Right lung (tissue), 10 donors: ENCODE measurements at places on chromosomes 12 and 14. TPM values are rescaled to one million over a fixed set of nuclear protein-coding genes. Genes with fewer than 3 reads are reported as not detected.
A peak's percentile ranks its signal among the peaks of the same experiment; 100 is the strongest.

MAP1LC3B2 gene
- 6.5 TPM for polyA plus RNA-seq

CACNA1C gene
- 10.1 TPM for polyA plus RNA-seq

SLC39A5 gene
- 2.6 TPM for polyA plus RNA-seq

- no peak for DNase-seq
These were observed 3.0 kb downstream of the KICS2 start for GRCh38 chr12:64219145-64219544.

DNA sequence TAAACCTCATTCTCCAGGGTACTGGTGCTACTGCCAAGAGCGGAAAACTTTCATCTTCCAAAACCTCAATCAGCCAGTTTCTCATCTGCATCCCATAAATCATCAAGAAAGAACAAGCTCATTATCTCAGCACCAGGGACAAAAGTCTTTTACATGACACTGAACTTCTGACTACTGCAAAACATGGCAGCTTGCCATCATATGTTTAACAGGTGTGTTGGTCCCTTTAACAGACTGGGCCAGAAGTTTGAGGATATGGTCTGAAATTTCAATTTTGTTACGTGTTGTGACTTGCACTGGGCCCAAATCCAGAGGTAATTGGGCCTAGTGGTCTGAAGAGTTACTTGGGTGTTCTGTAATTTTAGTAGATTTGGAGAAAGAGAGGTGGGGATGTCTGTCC, 305.4 kb upstream of the SEL1L start:
- DNase-seq, result no peak

- peak; percentile 16 for DNase-seq
These were observed at the start of gene DNAH10 for GRCh38 chr12:123761841-123762714. DNAH10 (plus strand) TSS chr12:123762301; CDS start chr12:123762337, 36 bp downstream.

MYH7 gene
- 22.5 TPM for polyA plus RNA-seq

TAS2R9 gene
- not detected for polyA plus RNA-seq

PPP4R4 gene
- 0.54 TPM for polyA plus RNA-seq

CISTR gene
- not detected for polyA plus RNA-seq

- DNase-seq, result no peak
These were observed 54.5 kb downstream of the CRACR2A start for GRCh38 chr12:3698218-3698974.

LRP6 gene
- polyA plus RNA-seq, result 63.4 TPM

UBE2N gene
- polyA plus RNA-seq, result 143 TPM

- DNase-seq, result no peak
These were observed 53.8 kb downstream of the VCPKMT start for GRCh38 chr14:50062438-50063085.

DNA sequence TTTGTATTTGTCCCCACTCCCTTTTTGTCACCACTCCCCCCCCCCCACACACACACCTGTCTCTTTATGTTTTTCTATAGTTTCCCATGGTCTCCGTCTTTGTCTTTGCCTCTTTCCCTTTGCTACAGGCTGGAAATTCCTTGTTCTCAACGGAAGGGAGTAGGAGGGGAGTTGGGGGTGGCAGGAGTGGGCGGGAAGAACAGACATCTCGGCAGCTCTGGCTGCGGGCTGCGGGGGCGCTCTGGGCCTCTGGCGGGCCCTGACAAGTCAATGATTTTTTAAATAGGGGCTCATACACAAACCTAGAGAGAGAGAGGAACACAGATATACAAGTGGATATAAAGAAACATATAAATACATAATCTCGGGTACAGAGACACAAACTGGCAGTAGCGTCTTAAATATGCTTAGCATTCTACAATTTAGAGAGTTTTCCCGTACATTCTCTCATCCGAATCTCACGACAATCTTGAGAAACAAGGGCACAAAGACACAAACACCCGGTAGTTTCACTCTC, 2.4 kb upstream of the NAB2 start:
- DNase-seq, result peak; percentile 78

DNA sequence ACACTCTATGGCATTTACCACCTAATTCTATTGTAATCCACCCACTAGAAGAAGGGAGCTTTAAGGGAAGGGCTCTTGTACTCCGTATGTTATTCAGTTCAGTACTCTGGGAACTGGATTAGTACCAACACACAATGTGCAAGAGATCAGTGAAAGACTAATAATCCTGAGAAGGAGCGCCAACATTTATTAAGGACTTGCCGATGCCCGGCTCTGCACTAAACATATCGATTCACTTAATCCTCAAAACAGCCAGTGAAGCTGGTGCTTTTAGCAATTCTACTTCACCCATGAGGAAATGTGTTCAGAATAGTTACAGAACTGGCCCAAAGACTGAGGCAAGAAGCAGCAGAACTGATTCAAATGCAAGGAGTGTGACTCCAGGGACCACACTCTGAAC, 80.9 kb downstream of the RPS6KA5 start:
- DNase-seq, result no peak

DNA sequence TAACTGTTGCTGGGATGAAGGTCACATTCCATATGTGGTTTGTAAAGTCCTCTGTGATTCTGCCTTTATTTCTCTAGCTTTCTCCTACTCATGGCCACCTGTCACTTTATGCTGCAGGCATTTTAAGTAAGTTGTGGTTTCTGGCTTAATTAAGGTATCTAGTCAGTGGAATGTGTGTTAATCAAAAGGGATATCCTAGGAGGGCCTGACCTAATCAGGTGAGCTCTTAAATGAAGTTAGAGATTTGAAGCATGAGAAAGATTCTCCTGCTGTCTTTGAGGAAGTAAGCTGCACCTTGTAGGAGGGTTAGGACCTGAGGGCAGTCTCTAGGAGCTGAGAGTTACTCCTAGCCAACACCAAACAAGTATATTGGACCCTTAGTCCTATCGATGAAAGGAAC, 90.3 kb downstream of the ETNK1 start:
- no peak for DNase-seq

DNA sequence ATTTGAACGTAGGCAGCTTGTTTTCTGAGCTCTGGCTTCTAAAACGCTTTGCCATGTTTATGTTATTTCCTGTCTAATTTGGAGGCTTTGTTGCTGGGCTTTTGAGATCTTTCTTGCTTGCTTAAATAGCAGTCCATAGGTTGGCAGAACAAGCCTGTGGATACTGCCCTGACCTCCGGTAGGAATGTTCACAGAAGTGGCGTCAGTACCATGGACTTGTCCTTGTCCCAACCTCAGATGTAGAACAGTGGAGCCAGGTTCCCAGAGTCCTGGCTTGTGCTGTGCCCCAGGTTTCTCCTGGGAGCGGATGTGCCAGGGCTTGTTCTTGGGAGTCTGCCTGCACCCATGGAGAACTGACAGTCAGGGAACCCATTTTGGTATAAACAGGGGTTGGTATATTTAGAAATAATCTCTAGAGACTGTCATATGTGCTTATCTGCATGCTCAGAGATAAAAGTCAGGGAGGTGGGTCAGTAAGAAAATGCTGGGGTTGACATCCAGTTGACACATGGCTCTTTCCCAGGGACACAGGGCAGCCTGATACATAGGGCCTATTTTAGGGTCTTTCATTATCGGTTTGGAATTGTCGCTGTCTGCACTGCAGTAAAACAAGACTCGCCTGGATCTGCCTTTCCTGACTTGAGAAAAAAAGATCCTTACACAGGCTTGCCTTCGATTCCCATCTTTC, 22.9 kb downstream of the CACNA1C start:
- peak; percentile 8 for DNase-seq

- no peak for DNase-seq
These were observed 2.1 kb downstream of the PLXNC1 start for GRCh38 chr12:94150240-94151121.

GRCh38 chr14:24172261-24172860, 481 bp downstream of the REC8 start:
- no peak for DNase-seq

- peak; percentile 78 for DNase-seq
These were observed 676 bp downstream of the SERPINA3 start for GRCh38 chr14:94612580-94613554.

KRT74 gene
- not detected for polyA plus RNA-seq

DNA sequence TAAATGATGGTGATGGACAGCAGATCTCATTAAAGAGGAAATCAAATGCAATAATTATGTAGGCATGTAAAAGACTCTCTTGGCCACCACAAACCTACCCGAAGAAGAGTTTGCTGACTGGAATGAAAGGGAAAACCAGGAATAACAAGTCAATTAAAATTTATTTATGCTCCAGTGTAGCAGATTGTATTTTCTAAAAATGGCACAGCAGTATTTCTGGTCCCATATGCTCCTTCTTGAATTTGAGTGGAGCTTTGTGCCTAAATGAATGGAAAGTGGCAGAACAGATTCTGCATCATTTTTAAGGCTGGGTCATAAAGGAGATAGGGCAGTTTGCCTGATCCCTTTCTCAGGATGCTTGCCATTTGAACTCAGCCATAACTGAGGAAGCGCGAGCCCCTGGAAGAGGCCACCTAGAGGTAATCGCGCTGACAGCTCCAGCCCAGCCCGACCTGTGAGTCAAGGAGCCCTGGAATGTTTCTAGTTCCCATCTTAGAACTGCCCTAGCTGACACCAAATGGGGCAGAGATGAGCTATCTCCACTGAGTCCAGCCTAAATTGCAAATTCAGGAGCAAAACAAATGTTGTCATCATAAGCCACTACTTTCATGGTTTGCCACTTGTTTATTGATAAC, 229.2 kb upstream of the TMTC1 start:
- DNase-seq, result no peak

- DNase-seq, result no peak
These were observed 18.9 kb upstream of the LRTM2 start for GRCh38 chr12:1801303-1801975.

TEAD4 gene
- 11.6 TPM for polyA plus RNA-seq

- no peak for DNase-seq
These were observed 225.5 kb downstream of the CCDC91 start for GRCh38 chr12:28415755-28416154.

GRCh38 chr12:48946205-48946604, 11.1 kb downstream of the ARF3 start:
- DNase-seq, result no peak

GRCh38 chr12:124520265-124520701, 47.1 kb downstream of the NCOR2 start:
- DNase-seq, result no peak

GRCh38 chr12:71152851-71153250, 4.9 kb downstream of the TSPAN8 start:
- DNase-seq, result no peak

SLC10A1 gene
- 0.20 TPM for polyA plus RNA-seq

DNA sequence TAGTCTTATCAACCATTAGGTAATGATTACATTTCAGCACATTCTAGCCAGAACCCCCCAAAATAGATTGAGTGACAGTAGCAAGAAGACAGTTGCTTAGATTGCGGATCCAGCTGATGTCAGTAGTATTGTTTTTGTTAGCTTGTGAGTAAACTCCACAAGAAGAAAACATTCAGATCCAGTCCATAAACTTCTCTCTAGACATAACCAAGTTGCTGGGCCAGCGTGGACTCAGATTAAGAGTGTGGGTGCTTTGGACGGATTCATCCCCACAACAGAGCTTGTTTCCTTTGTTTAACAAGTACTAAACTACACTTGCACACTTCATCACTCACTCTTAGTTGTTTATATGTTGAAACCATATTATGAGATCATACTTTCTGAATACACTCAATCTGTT, 293.4 kb downstream of the NPAS3 start:
- DNase-seq, result peak; percentile 76

GRCh38 chr14:101473045-101473729, 88.1 kb upstream of the DIO3 start:
- DNase-seq, result no peak

- DNase-seq, result no peak
These were observed 11.9 kb downstream of the TTC9 start for GRCh38 chr14:70653662-70654061.

SYNDIG1L gene
- 0.56 TPM for polyA plus RNA-seq

GRCh38 chr12:50234347-50234746, 49.0 kb downstream of the LIMA1 start:
- DNase-seq, result no peak

PZP gene
- 2.9 TPM for polyA plus RNA-seq

GRCh38 chr12:88855301-88855700, 275.0 kb upstream of the KITLG start:
- DNase-seq, result no peak

GPD1 gene
- polyA plus RNA-seq, result 0.44 TPM

GRCh38 chr14:81400202-81400678, at the start of gene STON2:
STON2 (minus strand) TSS chr14:81400324; CDS start chr14:81398382, 1,942 bp downstream.
- DNase-seq, result no peak

CLEC4C gene
- 0.18 TPM for polyA plus RNA-seq

- no peak for DNase-seq
These were observed 127.2 kb upstream of the GSC start for GRCh38 chr14:94897082-94897481.

DNA sequence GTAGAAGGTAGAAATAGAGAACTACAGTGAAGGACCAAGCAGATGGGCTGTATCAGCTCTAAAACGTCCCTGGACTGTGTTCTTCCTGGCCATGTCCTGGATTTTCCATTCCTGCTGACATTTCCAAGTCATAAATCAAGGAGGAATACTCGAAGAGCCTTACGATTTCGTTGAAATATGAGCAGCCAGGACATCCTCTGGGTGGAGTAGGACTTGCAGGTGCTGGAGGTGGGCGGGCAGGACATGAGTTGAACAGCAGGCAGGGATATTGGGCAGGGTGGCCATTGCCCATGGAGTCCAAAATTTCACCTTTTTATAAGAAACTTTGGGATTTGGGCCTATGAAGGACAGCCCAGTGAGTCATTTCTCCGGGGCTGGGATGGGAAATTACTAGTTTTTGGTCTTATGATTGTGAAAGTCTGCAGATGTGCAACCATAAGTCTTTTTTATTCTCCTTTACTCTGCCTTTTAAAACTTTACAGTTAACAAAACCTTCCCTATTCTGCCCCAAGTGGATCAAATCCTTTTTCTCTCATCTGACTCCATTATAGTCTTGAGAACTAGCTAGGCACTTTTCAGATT, 88.8 kb downstream of the TMX1 start:
- DNase-seq, result no peak

DNA sequence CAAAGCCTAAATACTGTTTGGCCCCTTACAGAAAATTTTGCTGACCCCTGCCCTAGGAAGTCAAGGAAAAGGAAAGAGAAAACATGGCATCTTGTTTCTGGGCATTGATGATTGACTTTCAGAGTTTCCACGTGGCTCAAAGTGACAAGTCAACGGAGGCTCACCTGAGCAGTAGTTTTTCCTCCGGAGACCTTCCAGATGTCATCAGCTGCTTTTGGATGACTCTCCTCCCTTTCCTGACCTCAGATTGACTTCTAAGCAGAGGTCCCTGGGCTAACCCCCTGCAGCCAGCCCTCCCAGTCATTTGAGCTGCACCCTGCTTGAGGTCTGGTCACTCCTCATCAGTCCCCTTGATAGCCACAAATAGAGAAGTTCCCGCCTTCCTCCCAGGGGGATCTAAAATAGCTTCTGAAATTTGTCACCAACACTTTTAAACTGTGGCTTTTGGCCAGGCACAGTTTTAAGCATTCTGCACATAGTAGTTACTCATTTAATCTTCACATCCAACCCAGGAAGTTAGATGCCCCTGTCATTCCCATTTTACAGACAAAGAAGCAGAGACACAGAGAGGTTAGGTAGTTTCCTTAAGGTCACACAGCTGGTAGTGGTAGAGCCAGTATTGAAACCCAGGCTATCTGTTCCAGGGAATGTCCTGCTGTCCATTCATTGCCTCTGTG, 143.4 kb downstream of the CHST11 start:
- DNase-seq, result no peak

KRT5 gene
- polyA plus RNA-seq, result 1.0 TPM

- DNase-seq, result no peak
These were observed 67.1 kb downstream of the MON2 start for GRCh38 chr12:62533755-62534107.
